Suppressor macrophage treated with lipopolysaccharide for 1 hour (primary cell): ENCODE measurements at places on chromosomes 7 and 10.
A peak's percentile ranks its signal among the peaks of the same experiment; 100 is the strongest.

- no peak for DNase-seq
Measured at GRCh38 chr7:20376796-20377195, 46.1 kb downstream of the ITGB8 start.

DNA sequence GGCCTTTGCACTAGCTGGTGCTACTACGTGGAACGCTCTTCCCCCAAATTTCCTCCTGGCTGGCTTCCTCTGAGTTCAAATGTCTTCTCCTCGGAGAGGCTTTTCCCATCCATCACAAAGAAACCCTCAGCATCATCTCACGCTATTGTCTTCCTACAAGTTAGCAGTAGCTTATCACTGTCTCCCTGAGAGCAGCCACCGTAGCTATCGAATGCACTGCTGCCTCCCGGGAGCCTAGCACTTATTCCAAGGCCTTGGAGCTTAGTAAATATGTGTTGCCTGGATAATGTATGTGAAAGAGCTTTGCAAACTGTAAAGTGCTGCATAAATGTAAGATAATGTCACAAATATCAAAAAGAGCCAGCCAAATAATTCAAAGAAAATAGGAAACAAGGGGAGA lies 124.4 kb downstream of the KCNMA1 start:
- no peak for DNase-seq

GRCh38 chr7:140209866-140210609 lies 33.3 kb upstream of the KDM7A start:
- DNase-seq = peak; percentile 88

- no peak for DNase-seq
Measured at GRCh38 chr7:37484426-37485073, 35.9 kb upstream of the ELMO1 start.

- no peak for DNase-seq
Measured at GRCh38 chr7:22612776-22613175, 112.8 kb upstream of the STEAP1B start.

- DNase-seq = no peak
Measured at GRCh38 chr7:106219170-106219569, 65.6 kb downstream of the NAMPT start.

- no peak for DNase-seq
Measured at GRCh38 chr7:21550821-21551531, 8.1 kb downstream of the DNAH11 start.

GRCh38 chr10:62637249-62638061 lies 167.1 kb upstream of the ADO start:
- peak; percentile 91 for DNase-seq

DNA sequence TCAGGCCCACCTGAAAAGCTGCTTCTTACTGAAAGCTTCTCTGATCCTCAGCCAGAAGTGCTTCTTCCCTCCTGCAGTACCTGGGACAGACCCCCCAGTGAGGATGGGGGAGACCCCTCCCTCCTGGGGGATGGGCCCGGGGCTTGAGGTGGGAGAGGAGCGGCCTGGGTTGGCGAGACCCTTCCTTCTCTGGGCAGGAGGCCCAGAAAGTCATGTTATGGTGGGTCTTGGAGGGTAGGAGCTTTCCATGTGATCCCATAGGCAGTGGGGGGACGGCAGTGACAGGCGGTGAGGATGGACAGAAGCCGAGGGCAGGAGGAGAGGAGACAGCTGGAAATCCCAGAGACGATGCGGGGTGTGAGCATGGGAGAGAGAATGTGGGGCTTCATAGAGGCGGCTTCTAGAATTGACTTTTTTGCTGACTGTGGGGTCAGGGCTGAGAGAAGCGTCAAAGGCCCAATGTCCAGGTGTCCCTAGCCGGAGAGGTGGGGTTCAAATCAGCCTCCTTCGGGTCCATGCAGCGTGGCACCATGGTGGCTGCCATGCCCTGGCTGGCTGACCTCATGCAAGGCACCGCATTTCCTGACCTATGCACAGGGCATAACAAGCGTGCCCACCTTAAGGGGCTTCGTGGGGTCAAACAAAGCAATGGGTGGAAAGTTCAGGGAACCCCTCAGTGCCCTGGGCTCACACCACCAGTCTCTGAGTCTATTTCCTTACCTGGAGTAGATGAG lies 154.0 kb downstream of the UBE2H start:
- no peak for DNase-seq

DNA sequence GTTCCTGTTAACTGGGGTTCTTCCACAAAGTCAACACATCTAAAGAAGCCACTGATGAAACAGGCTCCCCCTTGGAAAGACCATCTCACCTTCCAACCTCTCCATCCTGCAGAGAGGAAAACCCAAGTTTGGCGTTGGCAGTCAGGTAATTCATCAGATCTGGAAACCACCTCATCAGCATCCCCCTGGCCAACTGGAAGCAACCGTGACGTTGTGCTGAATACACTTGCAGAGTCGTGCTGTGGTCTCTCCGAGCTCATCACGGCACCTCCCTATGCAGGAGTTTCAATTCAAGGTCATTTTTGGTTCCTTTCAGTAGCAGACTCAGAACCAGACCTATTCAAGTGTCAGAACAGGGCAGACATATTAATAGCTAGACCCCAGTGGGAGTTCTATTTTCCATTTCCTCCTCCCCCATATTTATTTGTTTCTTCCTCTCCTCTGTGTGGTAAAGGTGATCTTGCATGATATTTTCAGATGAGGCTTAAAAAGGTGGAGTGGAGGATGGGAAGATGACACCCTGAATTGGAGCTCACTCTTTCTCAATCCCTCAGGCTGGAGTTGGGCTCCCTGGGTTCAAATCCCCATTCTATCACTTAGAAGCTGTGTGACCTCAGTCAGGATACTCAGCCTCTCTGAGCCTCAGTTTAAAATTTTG lies 149.1 kb upstream of the ADO start:
- no peak for DNase-seq

- DNase-seq = no peak
Measured at GRCh38 chr7:138388673-138389491, 71.2 kb upstream of the TRIM24 start.

DNA sequence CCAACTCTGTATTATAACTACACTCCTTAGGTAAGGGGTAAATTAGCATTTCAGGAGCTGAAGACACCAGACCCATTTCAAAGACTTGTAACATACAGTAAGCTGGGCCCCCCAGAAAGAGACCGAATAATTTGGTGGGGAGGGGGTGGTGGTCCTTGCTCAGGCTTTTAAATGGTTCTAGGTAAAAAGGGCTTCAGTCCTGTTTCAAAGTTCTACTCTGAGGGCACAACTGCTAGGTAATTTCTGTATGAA lies 73.0 kb downstream of the RTKN2 start:
- DNase-seq = no peak

DNA sequence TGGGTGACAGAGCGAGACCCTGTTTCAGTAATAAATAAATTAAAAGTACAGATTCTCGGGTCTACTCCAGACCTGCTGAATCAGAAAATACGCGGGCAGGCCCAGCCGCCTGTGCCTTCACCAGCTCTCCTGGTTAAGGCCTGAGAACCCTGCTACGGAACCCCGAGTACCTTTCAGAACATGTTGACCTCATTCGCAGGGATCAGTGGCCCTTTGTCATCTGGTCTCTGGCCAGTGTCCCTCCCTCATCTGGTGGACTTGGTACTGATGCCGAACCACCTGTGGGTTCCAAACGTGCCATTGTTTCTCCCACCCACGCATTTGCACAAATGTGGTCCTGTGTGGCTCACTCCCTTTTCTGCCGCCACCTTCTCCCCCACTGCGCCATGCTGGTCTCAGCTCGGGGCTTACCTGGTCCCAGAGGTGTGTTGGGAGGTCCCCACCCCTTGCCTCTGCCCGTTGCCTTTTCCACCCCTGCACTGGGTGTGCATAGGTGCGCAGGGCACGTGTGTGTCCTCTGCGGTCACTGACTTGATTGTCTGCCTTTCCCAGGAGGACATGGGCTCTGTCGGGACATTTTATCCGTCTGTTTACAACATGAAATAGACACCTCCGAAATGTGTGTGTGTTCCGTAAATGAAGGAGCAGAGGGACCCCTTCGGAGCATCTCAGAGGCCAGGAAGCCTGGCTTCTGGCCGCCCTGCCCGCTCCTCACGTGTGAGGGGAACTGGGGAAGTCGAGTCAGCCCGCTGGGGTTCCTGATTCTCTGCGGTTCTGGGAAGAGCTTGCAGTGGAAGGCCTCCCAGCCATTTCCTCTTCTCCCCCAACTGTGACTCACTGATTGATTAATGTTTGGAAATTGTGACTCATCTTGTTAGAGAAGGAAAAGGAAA lies 135.2 kb downstream of the CUX1 start:
- DNase-seq = peak; percentile 96

- DNase-seq = no peak
Measured at GRCh38 chr7:82293467-82293866, 150.1 kb downstream of the CACNA2D1 start.

GRCh38 chr7:130986261-130986690 lies 252.3 kb upstream of the KLF14 start:
- DNase-seq = no peak

DNA sequence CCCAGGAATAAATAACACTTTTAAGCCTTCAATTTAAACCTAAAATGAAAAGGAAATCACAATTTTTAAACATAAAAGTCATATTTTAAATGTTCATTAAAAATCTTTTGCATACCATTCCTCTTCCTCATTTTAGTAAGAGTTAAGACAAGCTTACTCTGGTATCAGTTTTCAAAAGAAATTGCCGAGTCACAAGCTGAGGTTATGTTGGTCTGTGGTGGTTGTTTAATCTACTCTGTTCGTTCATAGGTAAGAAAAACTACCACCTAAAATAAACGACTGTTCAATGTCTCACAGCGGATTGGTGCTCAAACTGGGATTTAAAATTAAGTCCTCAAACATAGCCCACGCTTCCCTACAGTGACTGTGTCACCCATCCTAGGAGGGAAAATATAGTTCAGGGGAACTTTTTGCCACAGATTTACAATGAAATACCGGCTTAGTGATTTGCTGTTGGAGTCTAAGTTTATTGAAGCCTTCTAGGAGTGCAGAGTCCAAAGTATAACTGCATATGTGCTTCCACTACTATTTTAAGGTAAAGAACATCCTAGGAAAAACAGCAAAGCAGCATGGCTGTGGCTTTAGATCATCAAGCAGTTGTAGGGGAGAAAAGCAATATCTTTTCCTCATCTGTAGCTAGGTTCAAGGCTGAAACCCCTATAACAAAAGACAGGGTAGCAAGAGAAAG lies 61.1 kb downstream of the GNAT3 start:
- peak; percentile 27 for DNase-seq

DNA sequence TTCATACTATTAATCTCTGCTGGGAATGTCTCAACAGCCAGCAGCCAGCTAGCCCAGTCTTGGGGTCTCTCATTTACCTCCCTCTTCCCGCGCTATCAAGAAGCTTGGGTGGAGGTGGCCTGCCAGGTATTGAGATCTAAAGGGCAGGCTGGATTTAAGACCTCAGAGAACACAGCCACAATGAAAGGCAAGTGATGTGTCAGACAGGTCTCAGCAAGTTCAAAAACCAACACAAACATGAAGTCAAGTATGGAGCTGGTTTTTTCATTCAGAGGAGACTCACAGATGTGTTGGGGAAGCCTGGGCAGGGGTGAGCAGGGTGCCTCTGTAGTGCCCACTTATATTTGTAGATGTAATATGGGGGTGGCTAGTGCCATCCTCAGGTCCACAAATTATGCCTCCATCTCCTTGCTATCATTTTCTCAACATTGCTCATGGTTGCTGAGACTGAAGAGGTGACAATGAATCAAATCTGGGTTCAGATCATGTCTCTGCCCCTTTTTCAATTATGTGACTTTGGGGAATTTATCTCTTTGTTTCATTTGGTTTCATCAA lies 27.7 kb upstream of the CROT start:
- no peak for DNase-seq

- DNase-seq = no peak
Measured at GRCh38 chr10:12848439-12849173, 152.9 kb downstream of the CCDC3 start.

DNA sequence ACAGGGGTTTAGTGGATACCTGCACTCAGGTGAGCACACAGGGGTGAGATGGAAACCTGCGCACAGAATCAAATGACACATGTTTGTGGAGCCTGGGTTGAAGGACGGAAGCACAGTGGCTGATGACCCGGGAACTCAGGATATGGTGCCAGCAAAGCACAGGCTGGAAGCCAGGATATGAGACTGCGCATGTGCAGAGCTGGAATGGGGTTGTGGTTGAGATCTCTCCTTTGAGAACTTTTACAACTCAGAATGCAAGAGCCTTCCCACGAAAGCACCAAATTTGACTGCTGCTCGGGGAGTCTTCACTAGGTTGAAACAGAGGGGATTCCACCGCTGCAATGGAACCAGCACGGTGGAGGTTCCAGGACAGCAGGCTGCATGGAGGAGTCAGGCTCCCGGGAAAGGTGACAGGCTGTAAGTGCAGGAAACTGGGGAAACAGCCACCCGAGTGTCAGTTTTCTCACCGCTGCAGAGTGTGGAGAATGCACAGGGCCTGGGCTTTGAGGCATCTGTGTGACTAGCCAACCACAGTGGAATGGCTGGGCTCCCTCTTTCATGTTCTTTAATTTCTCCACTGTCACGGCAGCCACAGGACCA lies 133.4 kb upstream of the TCERG1L start:
- no peak for DNase-seq

- DNase-seq = no peak
Measured at GRCh38 chr7:144821067-144821466, 14.8 kb downstream of the TPK1 start.

GRCh38 chr7:67435894-67436535 lies 439.4 kb downstream of the TYW1 start:
- no peak for DNase-seq

- no peak for DNase-seq
Measured at GRCh38 chr7:27185013-27185853, at the start of gene HOXA11. TSS of gene HOXA11 (minus strand) at chr7:27185232. CDS start at chr7:27185144, 88 bp downstream.

DNA sequence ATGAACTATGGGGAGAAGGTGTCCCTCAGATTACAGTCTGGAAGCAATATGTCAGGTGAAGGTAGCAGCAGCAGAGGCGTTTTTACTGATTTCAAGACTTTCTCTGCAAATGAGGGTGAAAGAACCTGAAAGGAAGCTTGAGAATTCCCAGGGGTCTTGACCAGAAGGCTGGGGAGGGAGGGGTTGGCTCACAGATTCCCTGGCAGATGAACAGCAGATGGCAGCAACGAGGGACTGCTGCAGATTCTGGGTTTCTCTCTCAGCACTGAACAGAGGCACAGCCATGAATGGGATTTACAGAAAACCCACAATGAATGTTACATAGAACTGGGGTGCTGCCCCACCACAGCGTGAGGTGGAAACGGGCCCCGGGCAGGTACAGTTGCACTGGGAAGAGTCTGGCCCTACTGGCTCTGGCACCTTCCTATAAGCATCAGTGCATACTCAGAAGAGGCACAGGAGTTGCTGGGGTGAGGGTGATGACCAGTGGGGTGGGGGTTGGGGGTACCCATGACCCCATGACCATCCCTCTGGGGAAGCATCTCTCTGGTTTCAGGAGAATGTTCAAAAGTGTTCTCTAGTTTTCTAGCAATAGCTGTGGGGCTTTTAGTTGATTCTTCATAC lies 317.8 kb downstream of the SH2D4B start:
- peak; percentile 3 for DNase-seq
